ENCODE measurements at places on chromosomes 7 and 10.

DNA sequence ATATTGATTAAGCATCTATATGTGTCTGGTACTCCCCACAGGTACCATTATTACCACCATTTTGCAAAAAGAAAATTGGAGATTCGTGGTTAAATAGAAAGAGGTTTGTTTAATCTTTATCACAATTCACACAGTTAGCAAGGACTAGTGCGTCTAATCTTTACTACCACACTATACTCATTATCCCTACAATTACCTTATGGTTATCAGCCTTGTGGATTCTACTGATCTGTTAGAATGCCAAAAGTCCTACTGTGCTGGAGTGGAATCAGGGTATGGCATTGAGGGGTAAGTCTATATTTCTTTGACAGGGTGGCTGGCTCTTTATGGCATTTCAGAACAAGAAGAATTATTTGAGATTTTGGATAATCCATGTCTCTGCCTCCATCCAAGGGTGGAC lies 156.1 kb downstream of the RNLS start:
- DNase-seq: no peak

GRCh38 chr7:74289018-74289658 lies at the start of gene CLIP2:
Gene CLIP2 (plus strand): TSS chr7:74289407. CDS start chr7:74317547, 28,140 bp downstream.
- no peak for DNase-seq

- DNase-seq: no peak
Observed at GRCh38 chr10:100979791-100980272, 7.5 kb downstream of the MRPL43 start.

DNA sequence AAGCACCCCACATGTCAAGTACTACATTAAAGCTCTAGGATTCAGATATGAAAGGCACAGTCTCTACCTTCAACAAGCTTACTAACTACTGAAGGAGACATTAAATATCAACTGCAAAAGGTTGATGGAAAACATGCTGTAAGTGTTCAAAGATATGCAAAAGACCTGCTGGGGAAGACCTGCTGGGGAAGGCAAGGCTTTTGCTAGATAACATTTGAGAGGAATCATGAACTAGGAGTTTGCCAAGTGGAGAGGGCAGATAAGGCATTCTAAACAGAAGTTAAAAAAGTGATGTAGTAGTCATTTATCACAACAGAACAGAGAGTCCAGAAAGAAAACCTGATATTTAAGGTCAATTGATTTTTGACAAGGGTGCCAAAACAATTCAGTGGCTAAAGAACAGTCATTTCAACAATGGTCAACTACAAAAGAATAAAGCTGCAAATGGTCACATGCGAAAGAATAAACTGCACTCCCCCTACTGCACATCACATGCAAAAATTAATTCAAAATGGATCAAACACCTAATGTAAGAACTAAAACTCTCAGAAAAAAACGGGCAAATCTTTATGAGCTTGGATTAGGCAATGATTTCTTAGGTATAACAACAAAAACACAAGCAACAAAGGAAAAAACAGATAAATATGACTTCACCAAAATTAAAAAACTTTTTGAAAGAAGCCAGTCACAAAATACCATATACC lies 23.0 kb upstream of the MSS51 start:
- DNase-seq: no peak

DNA sequence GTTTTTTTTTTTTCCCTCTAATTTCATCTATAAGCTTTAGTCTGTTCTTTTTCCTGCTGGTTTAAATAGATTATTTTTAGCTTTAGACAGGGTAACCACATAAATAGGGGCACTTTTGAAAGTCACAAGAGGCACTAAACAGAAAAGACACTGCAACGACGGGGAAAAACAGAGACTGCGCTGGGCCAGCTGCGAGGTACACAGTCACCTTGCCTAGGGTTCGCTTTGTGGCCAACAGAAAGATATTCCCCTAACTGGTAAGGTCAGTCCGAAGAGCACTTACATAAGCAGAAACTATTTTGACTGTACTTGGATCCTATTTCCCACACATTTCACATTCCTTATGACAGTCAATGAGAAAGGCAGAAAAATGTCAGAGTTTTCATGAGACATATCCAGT lies 175.6 kb upstream of the PHF14 start:
- DNase-seq: no peak

DNA sequence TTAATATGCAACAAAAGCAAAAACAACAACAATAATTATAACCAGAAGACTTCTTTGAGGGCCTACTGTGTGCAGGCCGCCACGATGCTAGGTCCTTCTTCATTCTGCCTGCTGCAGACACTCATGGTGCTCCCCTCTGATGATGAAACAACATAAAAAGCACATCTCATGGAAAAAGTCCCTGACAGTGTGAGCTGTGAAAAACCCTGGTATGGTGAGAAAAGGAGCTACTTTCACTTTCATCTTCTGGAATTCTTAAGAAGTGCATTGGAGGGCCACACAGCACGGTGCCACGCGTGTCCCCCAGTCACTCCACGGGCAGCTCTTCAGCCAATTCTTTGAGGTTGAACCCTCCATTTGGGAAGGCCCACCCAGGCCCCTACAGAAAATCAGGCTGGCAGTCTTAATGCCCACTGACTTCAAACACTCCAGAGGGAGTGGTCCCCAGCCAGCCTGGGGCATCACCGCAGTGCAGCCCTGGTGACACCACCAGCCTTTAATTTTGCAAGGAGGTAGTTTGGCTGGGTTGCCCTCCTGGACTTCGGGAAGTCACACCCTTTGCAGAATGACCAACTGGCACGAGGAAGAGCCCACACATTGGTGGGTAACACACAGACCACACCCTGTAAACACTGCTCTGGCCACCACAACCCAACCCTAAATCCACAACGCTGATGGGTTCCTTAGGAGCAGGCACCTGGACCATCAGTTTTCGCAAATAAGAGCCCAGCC lies 7.7 kb downstream of the KCNMA1 start:
- no peak for DNase-seq

DNA sequence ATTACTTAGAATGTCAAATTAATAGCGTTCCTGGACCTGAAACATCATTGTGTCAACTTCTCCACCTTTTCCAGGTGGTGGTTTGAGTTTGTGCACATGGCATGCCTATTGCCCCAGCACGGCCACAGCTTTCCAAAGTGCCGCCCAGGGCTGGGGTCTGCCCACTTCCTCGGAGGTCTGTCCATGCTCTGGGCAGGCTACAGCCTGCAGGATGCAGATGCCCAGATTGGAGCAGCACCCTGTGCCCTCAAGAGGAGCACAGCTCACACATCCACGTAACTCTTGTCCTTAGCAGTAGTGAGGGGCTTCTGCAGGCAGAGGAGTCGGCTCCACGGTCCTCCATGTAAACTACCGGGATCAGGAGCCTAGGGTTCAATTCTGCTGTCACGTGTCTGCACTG lies 238.6 kb downstream of the EBF3 start:
- DNase-seq: no peak

DNA sequence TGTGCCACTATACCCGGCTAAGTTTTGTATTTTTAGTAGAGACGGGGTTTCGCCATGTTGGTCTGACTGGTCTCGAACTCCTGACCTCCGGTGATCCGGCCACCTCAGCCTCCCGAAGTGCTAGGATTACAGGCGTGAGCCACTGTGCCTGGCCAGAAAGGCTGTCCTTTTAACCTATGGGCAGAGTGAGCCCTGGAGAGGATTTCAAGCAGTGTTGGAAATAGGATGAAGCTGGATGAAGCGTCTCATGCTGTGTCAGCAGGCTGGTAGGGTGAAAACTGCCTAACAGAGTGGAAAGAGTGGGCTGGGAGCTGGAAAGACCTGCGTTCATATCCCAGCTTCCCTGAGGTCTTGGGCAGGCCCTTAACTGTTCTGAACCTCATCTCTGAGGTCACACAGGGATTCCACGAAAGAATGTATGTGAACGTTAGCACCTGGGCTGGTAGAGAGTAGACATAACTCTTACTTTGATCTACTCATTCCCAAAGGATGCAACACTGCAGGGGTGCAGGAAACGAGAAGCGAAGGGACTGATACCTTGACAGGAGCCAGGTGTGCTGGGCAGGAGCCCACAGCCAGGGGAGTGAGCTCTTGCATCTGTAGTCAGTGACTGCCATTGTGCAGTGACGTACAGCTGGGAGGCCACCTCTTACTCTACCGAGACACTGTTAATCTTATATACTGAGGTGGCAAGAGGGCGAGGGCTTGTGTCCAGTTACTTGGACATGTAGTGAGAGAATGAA lies 34.1 kb downstream of the WBP1L start:
- DNase-seq: no peak

GRCh38 chr10:121975295-121976086 lies 474 bp upstream of the NSMCE4A start:
- no peak for DNase-seq

DNA sequence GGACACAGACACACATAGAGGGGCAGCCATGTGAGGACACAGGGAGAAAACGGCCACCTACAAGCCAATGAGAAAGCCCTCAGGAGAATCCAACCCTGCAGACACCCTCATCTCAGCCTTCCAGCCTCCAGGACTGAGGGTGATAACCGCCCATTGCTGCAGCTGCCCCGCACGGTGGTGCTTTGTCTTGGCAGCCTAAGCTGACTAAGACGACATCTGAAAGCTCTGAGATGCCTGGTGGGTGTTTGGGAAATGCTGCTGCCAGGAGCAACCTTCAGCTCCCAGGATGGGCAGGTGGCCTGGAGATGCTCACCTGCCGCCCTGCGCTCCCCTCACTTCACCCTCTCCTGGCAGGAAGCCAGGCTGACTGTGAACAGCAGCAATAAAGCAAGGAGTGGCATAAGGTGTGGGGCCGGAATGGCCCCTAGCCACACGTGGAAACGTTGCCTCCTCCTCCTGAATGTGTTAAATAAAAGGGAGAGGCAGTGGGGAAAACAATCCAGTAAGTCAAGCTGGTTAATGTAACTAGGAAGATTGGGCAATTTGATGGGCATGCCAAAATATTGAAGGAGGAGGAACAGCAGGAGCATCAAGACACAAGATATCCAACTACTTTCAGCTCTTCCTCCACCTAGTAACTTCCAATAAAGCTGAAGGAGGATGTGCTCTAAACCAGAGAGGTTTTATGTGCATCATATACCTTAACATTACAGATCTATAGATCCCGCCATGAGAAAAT lies 121.5 kb downstream of the TNS3 start:
- no peak for DNase-seq

DNA sequence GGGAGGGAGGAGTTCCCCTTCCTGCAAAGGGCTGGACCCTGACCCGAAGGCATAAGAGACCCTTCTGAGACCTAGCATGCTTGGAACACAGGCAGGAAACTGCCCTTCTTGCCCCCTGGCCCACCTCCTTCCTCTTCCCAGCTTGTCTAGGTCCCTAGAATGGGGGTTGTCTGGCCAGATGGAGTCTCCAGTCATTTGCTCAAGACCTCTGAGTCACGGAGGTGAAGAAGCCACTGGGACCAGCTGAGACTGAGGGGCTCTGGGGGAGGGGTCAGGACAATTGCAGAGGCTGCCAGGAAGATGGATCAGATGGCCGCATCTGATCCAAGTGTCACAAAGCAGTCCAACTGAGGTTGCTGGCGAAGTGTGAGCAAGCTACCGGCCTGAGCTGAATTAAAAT lies 46.2 kb downstream of the COL13A1 start:
- DNase-seq: no peak

DNA sequence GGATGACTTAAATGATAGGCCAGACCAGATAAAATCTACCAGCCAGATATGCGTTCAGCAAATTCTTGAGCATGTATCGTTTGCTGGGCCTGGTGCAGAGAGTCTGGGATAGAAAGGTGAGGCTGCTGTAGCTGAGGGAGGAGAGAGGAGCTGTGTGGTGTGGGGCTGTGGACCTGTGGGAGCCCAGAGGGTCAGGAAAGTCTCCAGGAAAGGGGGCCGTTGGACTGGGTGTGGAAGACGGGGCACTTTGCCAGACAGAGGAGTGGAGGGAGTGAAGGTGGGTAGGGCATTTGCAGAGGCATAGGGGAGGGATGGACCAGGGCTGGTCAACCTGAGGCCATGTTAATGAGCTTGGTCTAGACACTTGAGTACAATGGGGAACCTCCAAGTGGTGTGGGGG lies 124.7 kb upstream of the UNC5B start:
- no peak for DNase-seq

- DNase-seq: no peak
Observed at GRCh38 chr10:86591436-86591835, 62.9 kb upstream of the OPN4 start.

GRCh38 chr7:78055599-78055998 lies 257.0 kb downstream of the PHTF2 start:
- no peak for DNase-seq

DNA sequence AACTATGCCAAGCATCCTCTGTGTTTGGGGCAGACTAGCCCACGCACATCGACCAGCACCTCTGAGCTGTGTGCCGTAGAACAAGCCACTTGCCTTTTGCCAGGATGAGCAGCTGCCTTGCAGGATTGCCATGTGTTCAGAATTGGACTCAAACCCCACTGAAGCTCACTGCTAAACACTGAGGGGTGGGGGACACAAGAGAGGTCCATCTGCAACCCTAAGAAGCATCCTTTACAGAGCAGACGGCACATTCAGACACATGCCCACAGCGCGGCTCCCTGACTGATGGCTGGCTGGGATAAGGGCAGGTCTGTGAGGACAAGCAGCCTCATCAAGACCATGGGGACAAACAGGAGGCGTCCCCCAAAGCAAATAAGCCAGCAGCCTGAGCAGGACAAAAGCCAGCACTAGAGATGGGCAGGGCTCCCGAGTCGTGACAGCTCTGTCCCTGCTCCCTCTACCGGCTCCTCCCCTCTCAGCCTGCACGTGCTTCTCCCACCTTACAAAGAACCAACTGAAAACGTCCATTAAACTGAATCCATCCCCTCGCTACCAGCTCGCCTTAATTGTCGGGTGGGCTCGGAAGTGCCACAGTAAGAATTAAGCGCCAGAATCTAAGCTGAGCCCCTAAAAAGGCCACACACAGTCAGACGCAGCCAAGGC lies 114.2 kb downstream of the PRKAG2 start:
- no peak for DNase-seq

DNA sequence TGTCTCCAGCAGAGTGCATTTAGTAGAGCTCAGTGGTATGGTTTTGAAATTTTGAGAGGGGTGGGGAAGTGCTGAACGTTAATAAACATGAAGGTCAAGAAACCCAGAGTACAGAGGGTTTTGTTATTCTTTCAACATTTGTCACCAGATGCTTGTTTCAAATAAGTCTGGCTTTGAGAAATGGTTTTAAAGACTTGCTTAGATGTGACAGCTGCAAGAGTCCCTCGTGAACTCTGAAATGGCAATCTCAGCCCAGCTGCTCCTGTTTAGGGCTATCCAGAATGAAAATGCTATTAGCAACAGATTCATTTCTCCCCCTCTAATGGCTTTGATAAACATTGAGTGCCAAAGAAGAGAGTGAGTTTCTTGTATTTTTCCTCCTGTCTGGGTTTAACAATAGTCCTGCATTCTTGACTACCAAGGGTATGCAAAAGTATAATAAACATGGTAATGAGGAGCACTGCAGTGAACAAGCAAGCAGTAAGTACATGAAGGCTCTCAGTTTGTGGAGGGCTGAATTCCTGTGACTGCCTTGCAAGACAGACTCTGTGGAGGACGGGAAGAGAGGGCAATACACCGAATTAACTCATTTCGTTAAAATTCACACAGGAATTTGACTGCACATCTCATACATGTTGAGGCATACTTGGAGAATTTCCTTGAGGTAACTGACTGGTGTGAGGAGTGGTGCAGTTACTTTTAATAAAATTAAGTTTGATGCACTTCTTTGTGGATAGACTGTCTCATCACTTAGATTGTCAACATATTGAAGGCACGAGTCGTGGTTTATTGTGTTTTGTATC lies 490.9 kb downstream of the REEP3 start:
- DNase-seq: no peak
